Right renal pelvis (tissue), 4 donors: ENCODE measurements at places on chromosomes 2 and 18.

- DNase-seq: no peak
Observed at GRCh38 chr2:127053731-127054603, 53.0 kb downstream of the BIN1 start.

DNA sequence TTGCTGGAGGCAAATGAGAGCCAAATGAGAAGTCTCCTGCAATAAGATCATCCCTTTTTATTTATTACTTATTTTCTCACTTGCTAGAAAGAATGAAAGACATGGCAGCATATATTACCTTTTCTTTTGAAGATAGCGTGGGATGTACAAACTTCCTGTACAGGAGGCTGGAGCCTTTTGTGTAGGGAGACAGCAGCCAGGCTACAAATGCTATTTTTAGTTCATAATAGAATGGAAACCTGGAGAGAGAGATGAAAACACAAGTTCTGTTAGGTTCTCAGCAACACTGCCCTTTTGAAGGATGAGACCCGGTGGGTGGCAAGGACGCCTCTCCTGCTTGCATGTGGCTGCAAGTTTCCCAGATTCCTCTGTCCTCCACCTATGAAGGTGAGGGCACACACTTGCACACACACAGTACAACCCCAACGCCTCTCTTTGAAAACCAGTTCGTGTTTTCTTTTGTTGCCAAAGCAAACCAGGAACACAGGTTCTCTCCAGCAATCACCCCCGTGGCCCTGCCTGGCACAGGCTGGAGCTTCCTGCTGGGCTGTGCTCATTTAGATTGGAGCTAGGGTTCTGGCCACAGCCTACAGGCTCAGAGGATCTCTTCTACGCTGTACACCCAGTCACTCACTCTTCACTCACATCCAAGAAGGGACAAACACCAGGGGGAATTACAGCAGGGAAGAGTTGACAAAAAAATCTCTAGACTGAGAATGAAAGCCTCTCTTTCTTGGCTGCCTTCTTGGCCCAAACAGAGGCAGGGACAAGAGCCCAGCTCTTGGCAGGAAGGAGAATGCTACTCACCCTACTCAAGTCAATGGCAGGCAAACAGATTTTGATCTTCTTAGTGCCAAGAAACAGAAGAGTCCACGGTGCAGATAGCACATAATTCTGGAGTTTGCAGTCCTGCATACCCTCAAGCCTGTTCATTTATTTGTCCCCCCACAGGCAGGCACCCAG lies 55.6 kb downstream of the MRPL35 start:
- DNase-seq: no peak

- no peak for DNase-seq
Observed at GRCh38 chr2:216287251-216287650, 85.0 kb downstream of the MARCHF4 start.

GRCh38 chr18:22463076-22463475 lies 45.4 kb upstream of the CTAGE1 start:
- no peak for DNase-seq

DNA sequence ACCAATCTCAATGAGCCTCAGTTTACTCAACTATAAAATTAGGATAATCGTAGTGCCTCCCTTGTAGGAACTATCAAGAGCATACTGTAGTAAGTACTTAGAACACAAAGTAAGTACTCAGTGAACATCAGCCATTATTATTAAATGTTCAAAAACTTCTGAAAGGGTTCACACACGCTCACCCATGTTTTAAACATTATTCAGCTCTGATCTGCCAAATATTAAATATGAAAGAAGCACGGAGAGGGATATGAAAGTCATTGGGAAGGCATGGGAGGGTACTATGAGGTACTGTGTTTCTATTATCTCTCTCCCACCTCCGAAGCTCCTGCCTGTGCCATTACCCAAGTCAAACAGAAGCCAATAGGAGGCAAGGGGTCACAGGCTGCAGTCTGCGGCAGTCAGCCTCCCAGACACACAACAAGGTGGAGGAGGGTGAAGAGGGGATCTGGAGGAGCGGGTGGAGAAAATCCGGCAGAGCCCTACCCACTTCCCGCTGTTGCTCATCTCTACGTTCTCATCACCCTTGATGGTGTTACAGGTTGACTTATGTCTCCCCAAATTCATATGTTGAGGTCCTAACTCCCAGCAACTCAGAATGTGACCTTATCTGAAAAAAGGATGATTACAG lies 2.0 kb upstream of the TBC1D8 start:
- DNase-seq: no peak

- DNase-seq: no peak
Observed at GRCh38 chr2:144583741-144584453, 64.0 kb upstream of the ZEB2 start.

DNA sequence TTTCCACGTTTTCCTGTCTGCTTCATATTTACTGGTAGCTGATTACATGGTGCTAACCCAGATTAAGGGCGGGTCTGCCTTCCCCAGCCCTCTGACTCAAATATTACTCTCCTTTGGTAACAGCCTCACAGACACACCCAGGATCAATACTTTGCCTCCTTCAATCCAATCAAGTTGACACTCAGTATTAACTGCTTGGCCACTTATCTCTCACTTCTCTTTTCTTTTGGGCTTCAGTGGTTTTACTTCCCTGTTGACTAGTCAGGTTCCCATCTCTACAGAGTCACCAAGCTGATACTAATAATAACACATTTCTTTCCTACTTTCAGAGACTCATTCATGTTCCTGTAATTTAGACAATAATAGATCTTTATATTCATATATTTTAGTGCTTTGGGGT lies 302.2 kb upstream of the MAP2 start:
- DNase-seq: no peak

DNA sequence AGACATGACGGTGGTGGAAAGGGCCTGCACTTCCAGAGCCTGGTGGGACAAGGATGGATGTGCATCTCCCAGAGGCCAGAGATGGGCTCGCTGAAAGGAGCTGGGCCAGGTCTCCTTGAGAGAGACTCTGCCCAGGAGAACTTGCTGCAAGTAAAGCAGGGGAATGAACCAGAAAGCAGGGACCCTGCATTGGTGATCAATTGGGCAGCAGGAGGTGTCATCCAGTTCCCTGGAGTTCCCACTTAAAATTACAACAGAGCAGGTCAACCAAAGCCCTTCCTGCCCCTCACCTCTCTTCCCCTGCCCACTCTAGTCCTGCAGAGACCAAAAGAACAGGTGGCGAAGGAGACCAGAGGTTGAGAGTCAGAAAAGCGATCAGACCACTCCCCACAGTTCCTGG lies 69.7 kb upstream of the CAB39 start:
- DNase-seq: no peak

DNA sequence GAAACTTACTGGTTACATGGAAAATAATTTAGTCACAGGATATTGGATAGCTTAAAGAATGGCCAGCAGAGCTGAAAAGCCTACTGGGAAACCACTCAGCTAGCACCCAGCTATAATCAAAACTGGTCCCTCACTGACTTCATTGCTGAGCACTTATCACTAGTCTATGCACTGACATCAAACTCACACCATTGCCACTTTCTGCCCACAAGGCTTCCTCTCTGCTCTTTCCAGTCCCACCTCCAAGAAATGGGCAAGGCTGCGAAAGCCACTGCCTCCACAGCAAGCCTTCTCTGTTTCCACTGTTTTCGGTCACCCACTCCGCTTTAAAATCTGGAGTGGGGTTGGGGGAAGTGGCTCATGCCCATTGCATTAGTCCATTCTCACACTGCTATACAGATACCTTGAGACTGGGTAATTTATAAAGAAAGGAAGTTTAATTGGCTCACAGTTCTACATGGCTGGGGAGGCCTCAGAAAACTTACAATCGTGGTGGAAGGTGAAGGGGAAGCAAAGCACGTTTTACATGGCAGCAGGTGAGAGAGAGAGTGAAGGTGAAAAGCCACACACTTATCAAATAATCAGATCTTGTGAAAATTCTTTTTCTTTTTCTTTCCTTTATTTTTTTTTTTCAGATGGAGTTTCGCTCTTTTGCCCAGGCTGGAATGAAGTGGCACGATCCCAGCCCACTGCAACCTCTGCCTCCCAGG lies 77.0 kb upstream of the CERS6 start:
- DNase-seq: no peak

DNA sequence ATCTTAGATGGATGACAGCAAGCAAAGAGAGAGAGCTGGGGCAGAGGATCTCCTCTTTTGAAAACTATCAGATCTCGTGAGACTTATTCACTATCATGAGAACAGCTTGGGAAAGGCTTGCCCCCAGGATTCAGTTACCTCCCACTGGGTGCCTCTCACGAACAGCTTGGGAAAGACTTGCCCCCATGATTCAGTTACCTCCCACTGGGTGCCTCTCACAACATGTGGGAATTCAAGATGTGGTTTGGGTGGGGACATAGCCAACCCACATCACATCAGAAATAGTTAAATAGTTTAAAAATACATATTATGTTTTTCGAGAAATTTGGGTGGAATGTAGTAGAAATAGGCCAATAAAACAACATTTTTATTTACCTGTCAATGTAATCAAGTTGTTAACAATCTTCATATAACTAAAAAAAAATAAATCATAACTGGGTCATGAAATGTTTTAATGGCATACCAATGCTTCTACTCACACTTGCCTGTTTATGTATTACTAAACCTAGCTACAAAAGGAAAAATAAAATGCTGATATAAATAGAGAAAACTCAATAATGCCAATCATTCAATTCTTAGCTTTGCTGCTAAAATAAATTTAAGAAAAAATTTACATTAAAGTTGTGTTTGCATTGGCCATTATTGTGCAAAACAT lies 608.9 kb downstream of the SUCLG1 start:
- DNase-seq: no peak

- no peak for DNase-seq
Observed at GRCh38 chr2:78817430-78817829, 208.1 kb upstream of the REG3G start.

DNA sequence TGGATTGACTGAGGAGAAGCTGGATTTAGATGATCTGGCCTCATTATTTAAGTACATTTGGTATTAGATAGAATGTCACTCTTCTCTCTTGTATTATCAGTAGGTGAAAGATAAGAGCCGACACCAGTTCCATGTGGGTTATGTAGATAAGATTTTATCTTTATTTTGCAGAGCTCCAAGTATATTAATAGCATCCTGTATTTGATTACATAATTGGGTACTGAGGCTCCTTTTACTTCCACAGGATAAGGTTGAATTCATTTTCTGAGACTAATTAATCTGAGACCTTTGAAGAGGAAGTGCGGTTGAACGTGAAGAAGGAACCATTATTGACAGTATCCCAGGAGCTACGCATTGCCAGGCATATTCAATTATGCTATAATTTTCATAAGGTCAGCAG lies 32.8 kb upstream of the CD226 start:
- no peak for DNase-seq

GRCh38 chr18:73913505-73913904 lies 234.1 kb downstream of the FBXO15 start:
- DNase-seq: no peak

GRCh38 chr2:152344579-152345195 lies 9.7 kb downstream of the FMNL2 start:
- no peak for DNase-seq

- DNase-seq: no peak
Observed at GRCh38 chr2:191637182-191638078, 40.5 kb upstream of the NABP1 start.

- peak; percentile 49 for DNase-seq
Observed at GRCh38 chr2:146927080-146927711, 917.6 kb upstream of the ACVR2A start.

- DNase-seq: no peak
Observed at GRCh38 chr2:33644215-33644614, 45.1 kb upstream of the FAM98A start.

DNA sequence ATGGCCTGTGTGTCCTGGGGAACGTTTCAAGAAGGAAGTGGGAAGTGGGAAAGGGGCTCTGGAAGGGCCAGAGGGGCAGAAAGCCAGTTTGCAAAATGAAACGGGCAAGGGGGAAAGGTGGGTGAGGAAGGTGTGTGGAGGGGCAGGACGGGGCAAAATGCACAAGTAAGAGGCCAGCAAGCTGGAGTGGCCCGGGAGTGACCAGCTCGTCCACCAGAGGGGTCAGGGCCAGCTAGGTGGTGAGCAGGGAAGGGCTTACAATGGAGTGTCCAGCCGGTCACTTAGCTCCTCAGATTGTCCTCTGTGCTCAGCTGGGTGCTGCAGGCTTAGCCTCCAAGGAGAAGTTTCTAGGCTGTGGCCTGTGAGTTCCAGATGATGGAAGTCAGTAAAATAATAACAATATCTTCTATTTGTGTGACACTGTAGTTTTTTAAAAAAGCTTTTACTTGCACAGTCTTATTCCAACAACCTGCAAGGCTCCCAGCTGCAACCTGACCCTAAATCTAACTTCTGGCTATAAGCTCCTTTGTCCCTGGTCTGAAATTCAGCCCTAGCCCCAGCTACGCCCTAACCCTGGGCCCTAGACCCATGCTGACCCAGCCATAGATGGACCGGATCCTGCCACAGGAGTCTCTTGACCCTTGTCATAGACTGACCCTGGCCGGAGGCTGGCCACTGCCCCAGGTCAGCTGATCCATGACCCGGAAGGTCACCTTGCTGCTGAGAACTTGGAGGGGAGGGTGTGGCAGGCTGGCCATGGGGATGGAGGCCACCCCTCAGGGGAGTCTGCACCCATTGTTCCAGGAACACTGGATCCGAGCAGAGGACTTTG lies 29.2 kb downstream of the MYO7B start:
- DNase-seq: no peak

- no peak for DNase-seq
Observed at GRCh38 chr2:206004004-206004693, 81.8 kb downstream of the INO80D start.

DNA sequence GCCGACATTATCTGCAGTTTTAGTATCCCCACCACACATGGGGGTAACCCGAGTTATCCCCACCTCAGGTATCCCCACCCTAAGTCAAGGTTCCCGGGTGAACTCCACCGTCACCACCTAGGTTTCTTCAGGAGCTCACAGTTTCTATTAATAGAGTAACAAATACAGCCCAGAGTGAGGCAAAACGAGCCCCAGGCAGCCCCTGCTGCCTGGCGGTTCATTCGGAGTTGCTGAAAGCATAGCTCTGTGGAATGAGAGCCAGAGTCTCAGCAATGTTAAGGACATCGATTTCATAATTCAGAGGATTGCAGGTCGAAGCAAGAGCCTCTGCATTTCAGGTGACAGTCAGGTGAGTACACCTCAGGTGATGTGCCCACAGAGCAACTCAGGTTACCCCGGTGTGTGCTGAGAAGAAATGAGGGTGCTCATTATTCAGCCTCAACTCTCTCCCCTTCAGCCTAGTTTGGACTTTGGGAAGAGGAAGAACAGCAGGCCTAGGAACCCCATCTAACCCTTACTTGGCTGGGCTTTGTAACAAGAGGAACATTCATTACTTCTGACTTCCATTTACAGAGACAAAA lies 10.7 kb downstream of the SATB2 start:
- DNase-seq: no peak

DNA sequence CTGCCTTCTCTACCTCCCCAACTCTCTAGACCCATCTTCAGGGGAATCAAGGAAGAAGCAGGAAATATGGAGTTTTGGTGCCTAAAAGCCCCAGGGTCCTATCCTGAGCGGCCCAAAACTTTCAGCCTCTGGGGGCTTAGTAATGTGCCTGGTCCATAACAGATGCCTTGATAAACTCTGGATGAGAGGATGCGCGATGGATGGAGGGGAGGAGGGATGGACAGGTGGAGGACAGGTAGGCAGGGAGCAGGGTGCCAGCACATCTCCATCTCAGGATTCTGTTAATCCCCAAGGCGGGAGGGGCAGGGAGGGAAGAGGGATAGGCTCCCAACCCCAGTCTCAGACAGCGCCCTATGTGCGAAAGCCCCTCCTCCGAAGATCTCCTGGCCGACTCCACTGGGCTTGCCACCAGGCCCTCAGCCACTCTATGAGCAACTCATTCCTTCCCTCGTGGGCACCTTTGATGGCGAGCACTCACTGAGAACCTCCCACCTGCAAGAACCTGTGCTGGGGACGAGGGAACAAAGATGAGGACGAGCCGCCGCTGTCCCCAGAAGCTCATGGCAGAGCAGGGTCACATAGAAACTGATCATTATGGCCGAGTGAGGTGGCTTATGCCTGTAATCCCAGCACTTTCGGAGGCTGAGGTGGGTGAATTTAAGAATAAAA lies 23.1 kb downstream of the HS1BP3 start:
- no peak for DNase-seq
